ENCODE measurements at places on chromosomes 1 and 21.
A peak's percentile ranks its signal among the peaks of the same experiment; 100 is the strongest.

GRCh38 chr21:41974752-41975053 is 20.9 kb upstream of the C2CD2 start:
- DNase-seq: no peak

DNA sequence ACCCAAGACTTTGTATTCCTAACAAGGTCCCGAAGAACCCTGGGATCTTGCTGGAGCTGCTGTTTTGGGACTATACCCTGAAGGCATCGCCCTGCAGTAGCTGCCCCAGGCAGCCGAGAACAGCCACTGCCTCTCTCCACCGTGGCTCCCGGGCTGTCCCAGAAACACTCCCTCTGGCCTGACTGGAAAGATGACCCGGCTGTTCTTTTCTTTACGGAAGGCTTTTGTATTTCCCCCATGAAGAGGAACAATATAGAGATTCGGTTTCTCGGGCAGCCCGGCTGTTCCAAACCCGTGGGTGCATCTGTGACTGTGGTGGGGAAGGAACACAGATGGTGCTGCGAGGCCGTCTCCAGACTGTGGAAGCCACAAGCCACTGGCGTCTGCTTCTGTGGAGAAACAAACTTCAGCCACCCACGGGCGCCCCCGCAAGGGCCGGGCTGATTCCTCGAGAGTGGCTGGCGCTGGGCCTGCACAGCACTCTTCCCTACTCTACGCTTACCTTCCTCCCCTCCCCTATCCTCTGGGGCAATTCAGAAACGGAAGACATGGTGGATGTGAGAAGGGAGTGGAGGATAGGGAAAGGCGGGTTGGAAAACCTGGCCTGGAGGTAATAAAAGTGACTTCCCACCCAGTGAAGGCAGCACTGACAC is 33.7 kb upstream of the VASH2 start:
- DNase-seq: peak; percentile 68

DNA sequence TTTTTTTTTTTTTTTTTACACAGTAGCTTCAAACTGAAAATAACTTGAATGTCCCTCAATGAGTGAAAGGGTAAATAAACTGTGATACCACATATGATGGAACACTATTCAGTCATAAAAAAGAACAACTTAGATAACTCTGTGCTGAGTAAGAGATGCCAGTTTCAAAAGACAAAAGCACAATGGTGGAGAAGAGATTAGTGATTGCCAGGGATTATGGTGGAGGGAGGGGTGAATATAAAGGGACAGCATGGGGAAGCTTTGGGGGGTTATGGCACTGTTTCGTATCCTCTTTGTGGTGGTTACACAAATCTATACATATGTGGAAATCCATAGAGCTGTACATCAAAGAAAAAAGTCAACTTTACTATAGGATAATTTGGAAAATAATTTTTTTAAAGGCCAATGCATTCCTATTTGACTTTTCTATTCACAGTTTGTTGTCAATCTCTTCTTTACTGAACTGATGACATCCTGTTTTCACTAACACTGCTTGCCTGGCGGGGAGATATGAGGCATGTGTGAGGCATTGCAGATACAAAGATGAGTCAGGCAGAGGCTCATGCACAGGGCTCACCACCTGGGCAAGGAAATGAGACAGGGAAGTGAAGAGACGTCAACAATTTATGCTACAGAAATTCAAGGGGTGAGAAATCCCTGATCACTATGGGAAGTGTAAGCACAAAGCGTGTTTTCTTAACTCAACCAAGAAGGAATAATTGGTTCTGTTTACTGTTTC is 302.7 kb downstream of the DUSP10 start:
- DNase-seq: no peak

GRCh38 chr1:153395776-153396175 is 4.9 kb upstream of the S100A8 start:
- no peak for DNase-seq

DNA sequence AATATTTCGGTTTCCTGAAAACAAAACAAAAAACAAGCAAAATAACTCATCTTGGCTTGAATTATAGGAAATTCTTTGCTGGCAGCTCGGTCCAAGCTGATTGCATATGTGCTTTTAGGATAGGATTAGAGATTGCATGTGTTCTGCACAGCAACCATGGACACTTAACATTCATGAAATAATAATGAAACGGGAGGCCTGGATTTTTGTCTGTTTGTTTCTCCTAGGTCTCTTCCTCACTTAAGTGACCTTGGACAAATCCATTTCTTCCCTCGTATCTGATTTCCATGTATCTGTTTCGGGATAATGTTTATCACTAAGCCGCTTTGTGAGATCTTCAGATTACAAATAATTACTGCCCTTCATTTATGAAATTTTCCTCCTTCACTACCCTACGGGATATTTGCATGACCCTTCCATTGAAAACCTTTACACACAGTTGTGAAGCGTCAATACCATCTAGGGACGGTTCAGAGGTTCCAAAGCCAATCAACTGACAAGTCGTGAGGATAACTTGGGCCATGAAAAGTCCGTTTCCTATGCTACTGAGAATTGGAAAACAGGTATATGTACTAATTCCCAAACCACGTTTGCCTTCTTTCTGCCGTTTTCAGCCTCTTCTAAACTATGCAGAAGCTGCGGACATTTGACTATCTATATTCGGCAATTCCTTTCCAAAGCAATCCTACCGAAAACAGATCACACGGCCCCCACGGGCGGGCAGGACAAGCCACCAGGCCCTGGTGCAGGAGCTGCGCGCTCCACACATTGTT is 1.3 kb upstream of the H3-3A start:
- DNase-seq: no peak

DNA sequence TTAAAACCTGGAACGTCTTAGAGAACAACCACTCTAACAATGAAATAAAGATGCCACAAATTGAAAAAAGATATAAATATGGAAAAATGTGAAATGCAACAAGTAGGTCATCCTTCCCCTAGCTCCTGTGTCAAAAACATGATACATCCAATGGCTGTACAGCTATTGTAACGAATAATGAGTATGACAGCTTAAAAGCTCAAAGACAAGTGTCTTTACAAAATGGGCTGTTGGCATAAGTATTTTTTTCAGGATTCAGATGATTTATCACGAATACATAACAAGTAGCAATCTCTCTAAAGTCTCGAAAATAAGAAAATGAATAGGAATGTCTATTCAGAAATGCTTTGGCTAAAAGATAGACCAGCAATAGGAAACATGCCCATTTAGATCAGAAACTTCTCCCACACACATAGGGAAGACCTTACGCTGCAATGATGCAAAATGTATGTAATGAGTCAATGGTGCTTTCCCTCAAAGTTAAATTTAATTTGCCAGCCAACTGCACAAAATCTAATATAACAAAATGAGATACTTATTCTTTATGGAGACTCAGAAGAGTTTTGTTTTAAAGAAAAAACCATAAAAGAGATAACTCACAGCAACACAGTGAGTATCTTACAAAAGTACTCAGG is 8.3 kb downstream of the TGFBR3 start:
- no peak for DNase-seq

GRCh38 chr1:118998171-118998570 is 10.0 kb upstream of the TBX15 start:
- no peak for DNase-seq

- DNase-seq: no peak
These were observed 48.0 kb downstream of the ABCA4 start for GRCh38 chr1:94072840-94073522.

DNA sequence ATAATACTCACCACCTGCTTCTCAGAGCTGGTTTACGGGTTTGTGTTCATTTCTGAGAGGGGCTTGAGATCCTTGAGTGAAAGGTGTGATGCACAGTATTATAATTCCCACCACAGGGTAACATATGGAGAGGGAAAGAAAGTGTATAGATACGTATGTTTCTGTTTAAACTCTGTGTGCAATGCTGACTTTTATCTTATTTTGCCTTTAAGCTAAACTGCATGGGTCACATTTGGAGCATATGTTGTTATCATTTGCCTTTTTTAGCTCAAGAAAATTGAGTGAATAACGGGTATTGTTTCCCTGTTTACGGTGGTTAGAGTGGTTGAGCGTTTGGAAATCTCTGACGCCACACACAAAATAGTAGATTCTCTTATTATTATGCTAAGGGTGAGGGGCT is 191.1 kb upstream of the NFIA start:
- DNase-seq: no peak

- no peak for DNase-seq
These were observed 11.9 kb downstream of the MEF2D start for GRCh38 chr1:156488566-156489165.

DNA sequence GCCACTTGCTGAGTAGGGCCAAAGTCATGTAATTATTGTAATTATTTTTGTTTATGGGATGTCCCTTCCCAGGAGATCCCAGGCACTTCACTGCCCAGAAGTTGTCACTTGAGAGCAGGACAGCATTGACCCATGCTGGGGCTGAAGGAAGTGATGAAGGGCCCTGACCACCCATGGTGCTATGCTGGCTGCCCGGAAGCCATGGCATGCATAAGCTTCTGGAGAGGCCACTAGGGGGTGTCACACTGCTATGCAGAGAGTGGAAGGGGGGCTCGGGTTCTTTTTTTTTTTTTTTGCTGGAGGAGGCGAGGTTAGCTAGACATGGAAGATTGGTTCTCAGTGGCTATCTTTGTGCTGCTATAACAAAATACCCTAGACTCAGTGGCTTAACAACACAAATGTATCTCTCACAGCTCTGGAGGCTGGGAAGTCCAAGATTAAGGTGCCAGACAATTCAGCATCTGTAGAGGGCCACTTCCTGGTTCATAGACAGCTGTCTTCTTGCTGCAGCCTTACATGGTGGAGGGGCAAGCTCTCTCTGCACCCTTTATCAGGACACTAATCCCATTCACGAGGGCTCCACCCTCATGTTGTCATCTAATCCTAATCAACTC is 84.9 kb downstream of the CNIH3 start:
- no peak for DNase-seq

- DNase-seq: no peak
These were observed 145.4 kb upstream of the HP1BP3 start for GRCh38 chr1:20932437-20932977.

DNA sequence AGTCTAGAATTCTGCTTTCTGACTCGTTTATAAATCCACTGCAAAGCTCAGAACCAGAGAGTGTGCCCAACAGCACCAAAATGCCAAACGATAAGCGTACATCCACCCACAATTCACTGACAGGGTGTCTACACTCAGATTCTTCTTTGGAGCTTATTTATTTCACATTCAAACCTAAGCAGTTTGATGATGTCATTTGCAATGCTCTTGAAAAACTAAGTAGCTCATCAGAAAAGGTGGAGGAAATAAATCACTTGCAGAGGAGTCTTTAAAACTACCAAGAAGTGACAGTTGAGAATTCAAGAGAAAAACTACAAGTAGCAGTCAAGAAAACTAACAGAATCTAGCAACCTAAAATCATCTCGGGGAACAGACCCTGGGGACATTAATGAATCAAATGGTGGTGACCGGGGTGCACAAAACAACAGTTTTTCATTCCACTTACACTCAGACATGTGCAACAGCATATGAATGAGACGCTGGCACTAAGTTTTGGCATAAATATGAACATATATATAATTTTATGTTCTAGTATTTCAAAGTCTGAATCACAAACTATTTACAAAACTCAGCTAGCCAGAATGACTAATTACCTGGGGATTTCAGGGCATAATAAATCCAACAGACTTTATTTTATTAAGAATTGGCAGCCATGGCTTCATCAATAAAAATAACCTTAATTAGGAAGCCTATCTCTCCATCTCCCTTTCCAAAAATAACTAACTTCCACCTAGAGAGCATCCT is 119.4 kb downstream of the SIPA1L2 start:
- no peak for DNase-seq

DNA sequence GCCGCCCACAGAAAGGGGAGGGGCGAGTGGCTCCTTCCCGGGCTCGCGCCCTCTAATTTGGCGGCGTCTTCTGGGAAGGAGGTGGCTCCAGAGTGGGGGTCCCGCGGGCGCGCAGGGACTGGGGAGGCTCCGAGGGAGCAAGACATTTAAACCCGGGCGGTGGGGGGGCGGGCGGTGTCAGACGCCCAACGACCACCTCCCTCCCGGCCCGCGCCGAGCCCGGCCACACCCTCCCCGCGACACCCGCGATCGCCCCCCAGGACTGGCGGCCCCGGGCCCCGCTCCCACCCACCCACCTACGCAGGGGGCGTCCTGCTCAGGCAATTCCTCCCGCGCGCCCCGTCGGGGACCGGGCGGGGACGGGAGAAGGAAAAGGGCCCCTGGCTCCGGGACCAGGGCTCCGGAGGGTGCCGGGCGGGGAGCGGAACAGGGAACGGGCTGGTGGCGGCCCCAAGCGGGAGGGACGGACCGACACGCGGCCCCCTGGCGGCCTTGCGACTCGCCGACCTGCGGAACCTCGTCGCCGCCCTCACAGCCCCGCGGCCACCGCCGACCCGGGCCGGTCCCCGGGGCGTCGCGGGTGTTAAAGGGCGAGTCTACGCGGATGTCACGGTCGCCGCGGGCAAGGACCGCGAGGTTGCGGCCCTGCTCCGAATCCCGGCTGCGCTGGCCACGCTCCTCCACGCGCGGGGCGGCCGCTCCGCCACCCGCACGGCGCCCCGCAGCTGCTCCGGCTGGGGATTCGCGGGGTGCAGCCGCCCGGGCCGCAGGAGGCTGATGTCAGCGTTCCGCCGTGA is 94.0 kb upstream of the FMN2 start:
- DNase-seq: no peak

GRCh38 chr21:36698385-36698980 is 432 bp upstream of the SIM2 start:
- DNase-seq: no peak

DNA sequence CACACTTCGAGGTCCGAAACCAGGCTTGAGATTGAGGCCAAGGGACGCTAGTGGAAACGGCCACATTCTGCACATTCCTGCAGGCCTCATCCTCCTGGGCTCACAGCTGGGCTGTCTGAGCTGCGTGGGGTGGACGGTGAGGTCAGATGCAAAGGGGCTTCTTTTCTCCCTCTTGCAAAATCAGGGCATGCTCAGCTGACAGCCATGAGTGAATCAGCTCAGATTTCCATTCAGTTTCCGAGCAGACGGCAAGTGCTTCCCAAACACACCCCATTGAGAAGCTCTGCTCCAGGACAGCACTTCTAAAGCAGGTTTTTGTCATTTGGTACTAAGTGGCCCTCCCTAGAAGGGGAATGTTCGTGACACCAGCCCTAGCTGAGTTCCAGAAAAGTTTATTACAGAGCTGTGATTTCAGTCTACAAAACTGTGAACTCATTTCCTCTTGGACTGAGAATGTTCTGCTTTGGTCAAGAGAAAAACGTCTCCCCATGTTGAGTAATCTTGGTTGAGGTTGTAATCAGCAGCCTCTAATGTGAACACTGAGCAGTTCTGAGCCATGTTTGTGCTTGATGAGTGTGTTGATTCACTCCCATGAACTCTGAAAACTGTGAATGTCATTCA is 10.0 kb downstream of the PDPN start:
- peak; percentile 61 for DNase-seq
